ENCODE measurements at places on chromosomes 4 and X.

GRCh38 chr4:27861381-27861787, 1000.7 kb downstream of the STIM2 start:
- DNase-seq, result no peak

DNA sequence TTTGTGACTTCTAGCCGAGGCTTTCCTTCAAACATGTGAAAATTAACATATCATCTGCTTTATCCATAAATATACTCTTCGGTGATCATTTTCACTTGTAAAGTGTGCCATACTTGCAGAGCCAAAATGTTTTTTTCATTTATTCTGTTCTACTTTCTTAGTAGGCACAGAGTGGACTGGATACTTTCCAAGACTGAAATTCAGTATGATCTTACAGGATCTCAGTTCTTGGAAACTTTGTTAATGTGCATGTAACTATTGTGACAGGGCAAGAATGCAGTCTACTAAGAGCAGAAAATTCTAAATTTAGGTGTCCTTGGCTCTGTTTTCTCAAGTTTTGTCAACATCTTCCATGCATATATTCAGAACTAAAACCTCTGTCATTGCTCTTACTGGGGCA, 284.9 kb downstream of the TEX13A start:
- no peak for DNase-seq

DNA sequence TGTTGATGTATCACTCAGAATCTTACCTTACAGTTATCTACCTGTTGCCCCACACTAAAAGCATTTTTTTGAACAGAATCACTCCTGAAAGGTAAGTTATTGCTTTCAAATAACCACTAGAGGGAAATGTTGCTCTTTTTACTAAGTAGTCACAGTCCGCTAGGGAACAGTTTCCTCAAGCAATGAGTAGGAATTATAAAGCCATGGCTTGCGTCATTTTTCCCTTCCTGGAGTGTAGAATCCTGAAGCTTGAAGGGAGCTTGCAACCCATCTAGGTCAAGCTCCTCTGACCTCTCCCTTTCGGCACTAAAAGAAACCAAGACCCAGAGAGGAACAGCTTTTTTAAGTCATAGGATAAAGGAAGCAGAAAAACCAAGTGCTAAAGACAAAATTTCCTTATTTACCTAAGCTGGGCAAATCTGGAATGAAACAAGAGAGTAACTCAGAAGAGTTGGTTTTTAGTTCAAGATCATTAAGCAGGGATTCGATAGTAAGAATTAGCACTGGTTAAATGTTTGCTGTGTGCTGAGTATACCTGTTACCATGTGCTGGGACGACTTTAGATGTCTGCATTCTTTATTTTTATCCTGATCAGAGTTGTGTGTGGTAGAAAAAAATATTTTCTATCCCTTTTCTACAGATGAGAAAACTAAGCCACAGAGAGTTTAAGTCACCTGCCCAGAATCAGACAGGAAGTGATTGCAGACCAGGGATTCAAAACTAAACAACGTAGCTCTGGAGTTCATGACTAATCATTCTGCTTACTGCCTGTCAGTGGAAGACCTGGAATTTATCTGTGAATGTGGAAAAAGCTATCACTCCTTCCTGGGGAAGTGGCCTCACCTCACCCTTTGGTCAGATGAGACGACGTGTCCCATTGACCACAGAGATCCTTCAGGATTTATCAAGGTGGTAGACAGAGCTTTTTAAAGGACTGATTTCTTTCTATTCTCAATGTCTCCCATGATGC, 631.5 kb downstream of the RAB28 start:
- DNase-seq, result no peak

GRCh38 chrX:26789751-26790150, 573.8 kb downstream of the MAGEB5 start:
- no peak for DNase-seq

DNA sequence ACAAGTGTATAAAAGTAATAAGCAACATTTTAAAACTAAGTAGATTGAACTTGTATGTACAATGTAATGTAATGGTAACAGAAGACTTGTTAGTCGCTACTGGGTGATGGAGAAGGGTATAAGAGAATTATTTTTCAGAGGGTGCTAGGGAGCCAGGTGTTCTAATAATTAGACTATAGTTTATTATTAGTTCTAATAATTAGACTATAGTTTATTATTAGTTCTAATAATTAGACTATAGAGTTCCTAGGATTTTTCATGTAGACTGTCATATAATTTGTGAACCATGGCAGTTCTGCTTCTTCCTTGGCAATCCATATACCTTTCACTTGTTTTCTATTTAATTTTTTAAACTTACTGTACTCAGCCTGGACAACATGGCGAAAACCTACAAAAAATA, 117.3 kb upstream of the TSPAN5 start:
- DNase-seq, result no peak

DNA sequence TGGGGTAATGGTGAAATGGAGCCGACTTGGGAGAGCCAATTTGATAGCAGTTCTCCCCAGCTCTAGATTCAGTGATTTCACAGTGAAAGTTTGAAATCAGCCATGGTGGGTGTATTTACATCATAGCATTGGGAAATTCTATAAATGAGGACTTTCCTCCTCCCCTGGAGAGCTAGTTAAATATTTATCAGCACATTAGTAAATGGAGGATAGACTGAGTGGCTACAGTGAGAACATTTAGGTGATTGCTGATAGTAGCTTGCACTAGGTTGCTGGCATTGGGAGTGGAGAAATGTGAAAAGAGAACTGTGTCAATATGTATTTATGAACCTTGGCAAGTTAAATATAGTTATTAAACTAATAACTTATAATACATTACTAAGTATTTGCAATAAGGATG, 347.3 kb downstream of the CCSER1 start:
- no peak for DNase-seq

- no peak for DNase-seq
These were observed 17.3 kb upstream of the TBC1D14 start for GRCh38 chr4:6892190-6892908.

- DNase-seq, result no peak
These were observed 86.7 kb upstream of the WDR44 start for GRCh38 chrX:118259213-118259612.

DNA sequence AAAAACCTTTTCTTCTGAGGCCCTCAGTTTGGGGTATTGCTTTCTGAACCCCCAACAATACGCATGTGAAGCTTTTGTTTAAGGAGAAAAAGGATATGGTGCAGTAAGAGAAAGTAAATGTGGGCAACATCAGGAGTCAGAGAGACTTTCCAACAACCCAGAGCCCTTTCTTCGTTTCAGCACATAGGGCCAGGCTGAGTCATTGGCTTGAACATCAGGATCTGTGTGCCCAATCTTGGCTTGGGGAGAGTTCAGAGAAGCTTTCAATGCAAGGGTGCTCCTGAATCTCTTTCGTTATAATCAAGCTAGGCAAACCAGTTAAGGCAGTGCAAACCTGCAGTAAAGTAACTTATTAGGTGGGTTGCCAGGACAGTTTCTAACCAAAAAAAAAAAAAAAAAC, 191.2 kb downstream of the FRMPD4 start:
- no peak for DNase-seq

GRCh38 chr4:96102541-96103026, 262.7 kb downstream of the PDHA2 start:
- DNase-seq, result no peak

DNA sequence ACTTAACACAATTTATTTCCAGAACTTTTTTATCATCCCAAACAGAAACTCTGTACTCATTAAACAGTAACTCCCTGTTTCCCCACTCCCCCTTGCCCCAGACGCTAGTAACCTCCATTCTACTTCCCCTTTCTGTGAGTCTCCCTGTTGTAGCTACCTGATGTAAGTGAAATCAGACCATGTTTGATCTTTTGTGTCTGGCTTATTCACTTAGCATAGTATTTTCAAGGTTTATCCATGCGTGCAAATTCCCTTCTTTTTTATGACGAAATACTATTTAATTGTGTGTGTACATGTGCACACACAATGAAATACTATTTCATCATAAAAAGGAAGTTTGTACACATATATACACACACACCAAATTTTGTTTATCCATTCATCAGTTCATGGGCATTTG, 5.2 kb downstream of the PKD2 start:
- DNase-seq, result no peak

- no peak for DNase-seq
These were observed 154.9 kb upstream of the EPHA5 start for GRCh38 chr4:65825116-65825753.

DNA sequence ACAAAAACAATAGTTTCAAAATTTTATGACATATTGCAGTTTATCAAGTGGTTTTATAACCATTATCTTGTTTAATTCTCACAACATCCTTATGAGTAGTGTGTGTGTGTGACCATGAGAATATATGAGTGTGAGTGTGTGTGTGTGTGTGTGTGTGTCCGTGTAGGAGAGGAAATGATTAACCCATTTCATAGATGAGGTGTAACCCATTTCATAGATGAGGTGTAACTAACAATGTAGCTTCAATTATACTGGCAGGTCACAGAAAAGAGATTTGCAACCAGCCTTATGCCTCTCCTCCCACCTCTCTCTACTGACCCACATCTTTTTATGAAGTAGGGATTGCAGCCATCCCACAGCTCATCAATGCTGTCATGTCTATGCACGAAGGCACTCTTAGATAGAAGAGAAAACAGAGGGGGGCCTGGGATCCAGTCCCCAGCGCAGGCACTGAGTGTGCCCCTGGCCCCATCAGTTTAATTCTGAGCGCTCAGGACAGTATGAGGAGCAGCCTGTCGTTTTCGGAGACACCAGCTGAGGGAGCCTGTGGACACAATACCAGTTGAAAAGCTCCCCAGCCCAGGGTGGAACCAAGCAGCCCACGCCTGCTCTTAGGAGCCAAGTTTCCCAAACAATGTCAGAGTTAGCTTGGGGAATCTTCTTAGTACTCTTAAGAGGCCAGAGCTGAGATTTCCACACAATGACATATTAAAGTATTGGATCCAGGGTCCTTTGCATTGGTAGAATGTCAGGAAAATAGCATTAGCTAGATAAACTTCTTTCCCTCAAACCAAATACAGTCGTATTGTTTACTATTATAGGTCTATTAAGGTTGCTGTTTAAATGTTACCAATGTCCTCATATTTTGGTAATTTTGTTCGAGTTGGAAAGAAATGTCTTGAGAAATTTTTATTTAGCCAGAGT, 88.6 kb downstream of the PALLD start:
- DNase-seq, result peak; percentile 87

DNA sequence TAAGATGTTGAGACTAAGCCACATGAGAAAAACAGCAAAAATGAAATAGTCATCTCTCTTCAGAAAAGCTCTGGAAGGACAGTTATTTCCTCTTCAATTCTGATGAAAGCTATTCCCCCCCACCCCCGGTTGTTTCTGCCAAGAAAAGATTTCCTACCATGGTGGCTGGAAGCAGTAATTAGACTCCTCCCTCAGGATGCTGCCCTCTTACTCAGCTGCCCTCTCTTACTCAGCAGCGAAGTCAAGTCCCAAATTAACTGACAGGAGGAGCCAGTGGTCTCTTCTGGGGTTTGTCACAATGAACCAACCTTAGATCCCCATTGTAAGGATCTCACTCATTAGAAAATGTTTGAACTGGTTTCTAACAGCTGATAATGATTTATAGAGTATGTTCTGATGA, 38.0 kb downstream of the GPM6B start:
- no peak for DNase-seq

DNA sequence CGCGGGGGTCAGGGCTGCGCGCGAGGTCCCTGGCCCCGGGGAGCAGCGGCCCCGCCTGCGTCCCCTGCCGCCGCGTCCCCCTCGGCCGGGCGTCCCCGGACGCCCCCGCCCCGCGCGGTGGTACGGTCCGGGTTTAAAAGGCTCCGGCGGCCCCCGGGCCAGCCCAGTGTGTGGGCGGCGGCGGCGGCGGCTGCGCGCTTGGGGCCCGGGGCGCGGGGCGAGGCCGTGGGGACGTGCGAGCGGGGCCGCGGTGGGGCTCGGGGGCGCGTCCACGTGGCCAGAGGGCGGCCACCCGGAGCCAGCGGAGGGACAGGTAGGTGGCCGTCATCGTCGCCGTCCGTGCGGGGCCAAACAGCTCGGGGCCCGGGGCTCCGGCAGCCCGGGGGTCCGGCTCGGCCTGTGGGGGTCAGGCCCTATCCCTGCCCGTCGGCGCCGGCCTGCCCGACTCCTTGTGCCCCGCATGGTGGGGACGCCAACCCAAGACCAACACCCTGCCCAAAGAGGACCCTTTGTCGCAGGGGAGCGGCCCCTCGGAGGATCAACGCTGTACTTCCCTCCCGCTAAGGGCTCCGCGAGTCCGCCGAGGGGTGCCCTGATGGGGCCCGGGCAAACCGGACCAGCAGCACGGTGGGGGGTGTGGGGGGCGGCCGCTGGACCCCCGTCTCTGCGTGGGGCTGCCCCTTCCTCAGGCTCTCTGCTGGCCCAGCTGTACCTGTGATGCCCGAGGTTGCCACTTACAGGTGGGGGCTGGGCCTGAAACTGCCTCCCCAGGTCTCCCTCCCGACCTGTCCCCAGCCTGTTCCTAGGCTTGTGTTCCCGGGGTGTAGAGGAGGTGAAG, at the start of gene PLXNA3:
Gene PLXNA3, plus strand, starts transcription at position 166 of the 838 bp plus-strand sequence. CDS start 1,903 bp downstream, outside the sequence.
- DNase-seq, result peak; percentile 72

GRCh38 chr4:29082684-29083083, 1637.5 kb upstream of the PCDH7 start:
- DNase-seq, result no peak

DNA sequence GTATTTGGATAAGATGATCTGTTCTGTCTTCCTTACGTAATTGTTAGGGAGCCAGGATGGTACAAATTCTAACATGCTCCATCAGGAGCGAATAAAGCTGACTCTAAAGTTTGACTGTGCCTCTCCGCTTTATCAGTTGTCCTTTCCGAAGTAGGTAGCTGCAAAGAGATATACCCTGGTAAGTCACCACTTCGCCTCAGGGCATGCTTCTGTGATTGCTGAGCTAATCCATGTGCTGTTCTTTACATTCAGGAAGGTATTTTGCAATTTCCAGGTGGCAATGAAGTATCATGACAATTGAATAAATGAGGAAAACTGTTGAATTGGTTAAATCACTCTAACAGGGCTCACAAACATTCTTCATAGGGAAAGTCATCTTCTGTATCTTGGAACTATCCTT, 38.9 kb downstream of the KIT start:
- DNase-seq, result no peak

- no peak for DNase-seq
These were observed 956.9 kb upstream of the NDST4 start for GRCh38 chr4:116070283-116070682.

GRCh38 chr4:31803526-31804195, 1083.5 kb downstream of the PCDH7 start:
- DNase-seq, result no peak

All from sciatic nerve (tissue), 2 donors.